ENCODE measurements at places on chromosomes 6 and 20.

DNA sequence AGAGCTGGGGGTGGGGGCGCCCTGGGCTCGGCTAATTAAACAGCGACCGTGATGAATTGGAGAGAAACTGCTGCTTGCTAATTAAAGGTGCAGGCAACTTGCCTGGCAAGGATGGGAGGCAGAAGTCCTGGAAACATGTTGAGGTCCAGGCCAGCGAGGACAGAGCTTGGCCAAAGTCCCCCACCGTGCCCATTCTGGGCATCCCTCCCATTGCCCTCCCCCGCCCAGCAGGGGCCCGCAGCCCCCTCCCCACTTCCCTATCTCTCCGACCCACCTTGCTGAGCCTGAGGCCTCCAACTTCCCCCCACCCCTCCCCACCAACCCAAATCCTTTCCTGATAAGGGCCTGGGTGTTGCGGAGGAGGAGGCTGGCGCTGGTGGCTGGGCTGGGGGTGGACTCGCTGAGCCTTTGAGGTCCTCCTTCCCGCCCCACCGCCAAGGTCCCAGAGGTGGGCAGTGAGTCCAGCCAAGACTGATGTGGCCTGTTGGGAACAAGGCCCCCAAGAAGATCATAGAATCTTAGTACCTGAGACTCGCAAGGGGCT is 23.3 kb downstream of the C20orf203 start:
- DNase-seq, result no peak

GRCh38 chr6:132322398-132322797 is 78.9 kb downstream of the MOXD1 start:
- DNase-seq, result no peak

- no peak for DNase-seq
Measured at GRCh38 chr20:17936286-17936760, 32.3 kb downstream of the SNX5 start.

DNA sequence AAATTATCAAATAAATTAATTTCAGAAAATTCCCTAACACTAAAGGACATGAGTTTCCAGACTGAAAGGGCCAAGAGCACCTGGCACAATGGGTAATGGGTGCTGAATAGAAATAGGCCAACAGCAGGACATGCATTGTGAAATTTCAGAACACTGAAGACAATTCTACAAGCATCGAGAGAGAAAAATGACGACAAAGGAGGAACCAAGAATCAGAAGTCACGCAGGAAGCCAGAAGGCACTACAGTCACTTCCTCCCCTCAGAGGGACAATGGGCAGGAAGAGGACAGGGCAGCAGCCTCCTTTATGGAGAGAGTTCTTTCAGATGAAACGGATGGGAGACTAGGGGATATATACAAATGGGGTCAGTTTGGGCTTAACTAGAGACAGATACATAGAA is 29.6 kb downstream of the PCNA start:
- DNase-seq, result no peak

DNA sequence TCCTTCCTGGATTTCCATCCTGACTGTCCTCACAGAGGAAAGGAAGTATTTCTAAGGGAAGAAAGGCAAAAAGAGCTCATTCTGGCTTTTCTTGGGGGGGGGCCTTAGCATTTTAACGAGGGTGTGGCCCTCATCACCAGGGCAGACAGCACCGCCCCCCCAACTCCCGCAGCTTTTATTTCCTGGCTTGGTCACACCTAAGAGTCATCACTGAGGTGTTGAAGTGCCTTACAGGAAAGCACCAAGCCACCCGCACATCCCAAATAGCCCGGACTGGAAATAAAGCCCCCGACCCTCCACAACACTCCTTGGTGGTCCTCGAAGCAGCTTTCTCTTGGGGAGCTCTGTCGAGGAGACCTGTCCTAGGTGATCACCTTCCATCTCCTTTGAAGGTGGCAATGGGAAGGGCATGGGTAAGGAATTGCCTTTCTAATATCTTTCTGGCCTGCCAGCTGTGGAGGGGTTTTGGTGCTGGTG is 1.3 kb downstream of the PTK7 start:
- no peak for DNase-seq

DNA sequence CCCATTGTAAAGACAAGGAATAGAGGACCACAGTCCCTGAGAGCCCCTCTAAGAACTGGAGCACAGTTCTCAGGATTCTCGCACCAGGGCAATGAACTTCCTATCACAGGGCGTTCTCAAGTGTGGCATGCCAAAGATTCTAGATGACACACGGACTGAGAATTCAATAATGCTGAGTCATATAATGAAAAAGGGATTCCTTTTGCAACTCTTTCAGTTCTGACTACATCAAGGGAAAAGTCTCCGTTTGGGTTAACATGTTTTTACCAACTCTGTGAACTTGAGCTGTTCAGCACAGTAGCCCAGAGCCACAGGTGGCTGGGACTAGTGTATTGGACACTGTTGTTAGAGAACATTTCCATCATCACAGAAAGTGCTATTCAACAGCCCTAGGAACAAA is 3.4 kb downstream of the MED20 start:
- DNase-seq, result no peak

- no peak for DNase-seq
Measured at GRCh38 chr20:18529041-18529440, 21.3 kb downstream of the SEC23B start.

DNA sequence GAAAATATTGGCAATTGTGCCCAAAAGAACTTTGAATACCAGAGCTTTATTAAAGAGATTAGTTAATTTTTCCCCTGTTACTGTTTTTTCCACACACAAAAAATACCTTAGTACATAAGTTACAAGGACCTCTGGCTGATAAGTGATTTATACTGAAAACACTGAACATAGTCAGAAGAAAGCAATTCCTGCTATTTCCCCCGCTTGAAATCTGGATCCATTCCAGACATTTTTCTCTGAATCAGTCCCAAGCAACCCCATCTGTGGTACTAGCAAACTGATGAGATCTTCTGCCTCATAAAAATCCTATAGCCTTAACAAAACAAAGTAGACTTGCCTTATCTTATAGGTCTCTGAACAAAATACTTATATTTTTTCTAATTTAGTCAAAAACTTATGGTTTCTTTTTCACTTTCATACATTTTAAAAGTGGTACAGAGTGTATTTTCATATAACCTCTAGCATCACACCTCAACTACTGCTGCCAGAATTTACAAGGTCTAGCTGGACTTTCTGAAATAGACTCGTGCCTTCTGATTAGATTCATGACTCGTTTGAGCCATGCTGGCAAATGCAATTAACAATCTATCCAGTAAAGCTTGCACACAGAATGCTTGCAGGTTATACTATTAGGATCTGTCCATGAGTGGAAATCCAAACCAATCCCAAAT is 111.9 kb downstream of the TBX18 start:
- no peak for DNase-seq

DNA sequence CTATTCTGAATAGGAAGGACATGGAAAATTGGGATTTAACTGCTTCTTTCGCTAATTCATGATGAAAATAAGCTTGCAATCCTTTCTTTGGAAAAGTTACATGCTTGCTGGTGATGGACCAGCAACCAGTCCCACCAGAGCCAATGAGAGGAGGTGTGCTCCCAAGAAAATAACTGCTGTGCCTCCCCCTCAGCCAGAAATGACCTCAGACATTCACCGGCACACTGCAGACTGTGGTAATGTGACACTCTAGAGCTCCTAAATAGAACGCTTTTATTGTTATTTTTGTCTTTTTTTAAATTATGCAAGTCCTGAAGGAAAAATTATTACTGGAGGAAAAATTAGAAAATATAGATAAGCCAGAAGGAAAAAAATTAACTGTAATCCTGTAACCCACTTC is 2.6 kb downstream of the PYGB start:
- no peak for DNase-seq

Data from hippocampal formation (tissue), 2 donors.